Brain pericyte (primary cell): ENCODE measurements at places on chromosomes 3 and 15.

DNA sequence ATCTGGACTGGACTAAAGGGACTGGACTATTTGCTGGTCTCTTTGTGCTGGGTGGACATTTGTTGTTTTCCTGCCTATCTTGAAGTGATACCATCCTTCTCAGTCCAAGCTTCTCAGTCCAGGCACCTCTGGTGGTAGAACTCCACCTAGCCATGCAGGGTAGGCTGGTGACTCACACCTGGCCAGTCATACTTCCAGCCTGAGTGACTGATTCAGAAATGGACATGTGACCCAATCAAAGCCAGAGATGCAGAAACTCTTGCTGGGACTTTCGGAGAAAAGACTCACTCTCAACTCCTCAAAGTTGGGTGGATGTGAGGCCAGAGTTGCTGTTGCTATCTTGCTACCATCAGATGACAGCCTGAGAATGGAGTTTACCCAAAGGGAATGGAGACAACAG lies 5.6 kb upstream of the ASB14 start:
- DNase-seq, result no peak

DNA sequence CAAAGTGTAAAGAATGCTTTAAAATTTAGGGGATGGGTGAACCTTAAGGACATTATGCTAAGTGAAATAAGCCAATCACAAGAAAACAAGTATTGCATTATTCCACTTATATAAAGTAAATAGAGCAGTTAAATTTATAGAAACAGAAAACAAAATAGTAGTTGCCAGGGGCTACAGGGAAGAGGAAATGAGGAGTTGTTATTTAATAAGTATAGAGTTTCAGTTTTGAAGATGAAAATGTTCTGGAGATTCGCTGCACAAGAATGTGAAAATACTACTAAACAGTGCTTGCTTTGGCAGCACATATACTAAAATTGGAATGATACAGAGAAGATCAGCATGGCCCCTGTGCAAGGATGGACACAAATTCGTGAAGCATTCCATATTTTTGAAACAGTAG lies 32.0 kb downstream of the DNAH12 start:
- no peak for DNase-seq

GRCh38 chr3:161567577-161568361 lies 71.2 kb downstream of the OTOL1 start:
- no peak for DNase-seq

DNA sequence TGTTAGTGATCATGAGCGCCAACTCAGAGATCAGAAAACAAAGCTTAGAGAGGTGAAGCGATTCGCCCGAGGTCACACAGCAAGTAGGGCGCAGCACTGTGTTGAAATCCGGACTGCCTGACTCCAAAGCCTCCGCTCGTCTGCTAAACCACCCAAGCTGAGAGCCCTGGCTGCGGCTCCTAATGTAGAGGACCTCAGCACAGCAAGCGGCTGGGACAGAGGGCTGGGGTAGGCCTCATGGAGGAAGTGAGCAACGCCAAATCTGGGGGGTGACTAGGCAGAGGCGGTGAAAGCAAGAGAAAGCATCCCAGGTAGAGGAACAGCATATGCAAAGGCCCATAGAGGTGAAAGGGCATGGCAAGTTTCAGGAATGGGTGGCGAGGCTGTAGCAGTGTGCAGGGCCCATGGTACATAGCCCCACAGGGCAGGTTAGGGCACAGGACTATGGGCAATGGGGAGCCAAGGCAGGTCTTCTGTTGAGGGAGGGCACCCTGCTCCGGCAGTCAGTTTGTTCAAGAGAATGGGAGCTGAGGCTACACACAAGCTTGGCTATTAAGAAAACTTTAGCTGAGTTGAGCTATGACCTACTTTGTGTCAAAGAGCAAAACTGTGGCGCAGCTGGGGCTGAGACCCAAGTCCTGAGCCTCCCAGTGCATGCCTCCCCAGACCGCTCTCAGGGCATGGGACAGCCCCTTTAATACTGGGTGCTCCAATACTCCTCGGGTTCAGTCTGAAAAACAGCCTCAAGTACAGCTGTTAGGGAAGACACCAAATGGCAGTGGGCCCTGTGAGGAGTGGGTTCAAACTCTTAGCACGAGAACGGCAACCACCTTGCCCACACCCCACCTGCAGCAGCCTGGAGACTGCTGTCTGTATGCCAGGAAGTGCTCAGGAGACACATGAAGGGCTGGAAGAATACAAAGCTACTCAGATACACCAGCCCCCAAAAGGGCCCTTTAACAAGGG lies 988 bp upstream of the CFAP92 start:
- DNase-seq, result no peak

DNA sequence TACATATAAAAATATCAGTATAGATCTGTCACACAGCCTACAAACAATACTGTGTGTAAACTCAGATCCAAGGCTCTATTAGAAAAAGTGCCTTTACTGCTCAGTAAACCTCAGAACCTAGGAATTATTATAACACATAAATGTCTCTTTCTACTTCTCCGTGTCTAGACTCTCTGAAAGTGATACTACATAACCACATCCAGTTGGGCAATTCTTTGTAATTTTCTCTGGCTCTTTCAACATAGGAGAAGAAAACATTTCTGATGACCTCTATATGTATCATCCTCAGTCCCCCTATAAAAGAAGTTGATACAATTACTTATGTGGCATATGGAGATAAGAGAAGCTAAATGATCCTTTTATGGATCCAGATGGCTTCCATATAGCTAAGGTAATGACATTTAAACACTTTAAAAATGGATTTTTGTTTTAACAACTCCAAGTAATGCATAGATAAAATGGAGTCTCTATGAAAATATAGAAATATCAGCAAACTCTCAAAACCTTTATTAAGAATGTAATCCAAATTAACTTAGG lies 104.5 kb downstream of the LSAMP start:
- DNase-seq, result no peak

GRCh38 chr3:71511037-71511436 lies 72.5 kb downstream of the FOXP1 start:
- DNase-seq, result peak; percentile 75

DNA sequence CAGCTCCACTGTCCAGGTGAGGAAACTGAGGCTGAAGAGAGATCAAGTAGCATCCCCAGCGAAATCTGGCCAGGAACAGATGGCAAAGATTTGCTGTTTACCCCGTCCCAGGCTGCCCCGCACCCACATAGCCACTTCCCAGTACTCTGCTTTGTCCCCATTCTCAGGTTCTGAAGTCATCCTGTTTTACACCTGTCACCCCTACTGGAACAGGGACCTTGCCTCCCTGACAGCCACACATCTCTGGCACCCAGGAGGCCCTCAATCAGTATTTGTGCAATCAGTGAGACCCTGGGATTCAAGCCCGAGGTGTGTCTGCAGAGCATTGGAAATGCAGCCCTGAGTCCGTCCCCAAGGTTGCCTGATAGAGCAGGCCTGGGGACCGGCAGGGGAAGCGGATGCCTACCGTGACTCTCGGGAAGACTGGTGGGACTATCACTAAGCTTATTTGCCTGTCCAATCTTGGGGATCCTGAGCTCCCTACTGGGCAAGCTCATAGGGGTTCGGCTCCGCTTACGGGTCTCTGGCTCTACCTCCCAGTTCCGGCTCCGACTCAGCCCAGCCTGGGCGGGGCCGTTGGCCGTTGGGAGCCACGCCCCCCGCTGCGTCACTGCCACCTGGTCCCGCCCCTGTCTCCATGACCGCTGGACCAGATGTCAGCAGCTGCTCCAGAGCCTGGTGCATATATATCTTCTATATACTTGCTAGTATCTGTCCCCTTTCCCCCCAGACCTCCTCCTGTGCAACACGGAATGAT lies 17.5 kb upstream of the FANCD2 start:
- DNase-seq, result peak; percentile 21

- DNase-seq, result no peak
Measured at GRCh38 chr15:85477730-85478129, 97.3 kb downstream of the AKAP13 start.

DNA sequence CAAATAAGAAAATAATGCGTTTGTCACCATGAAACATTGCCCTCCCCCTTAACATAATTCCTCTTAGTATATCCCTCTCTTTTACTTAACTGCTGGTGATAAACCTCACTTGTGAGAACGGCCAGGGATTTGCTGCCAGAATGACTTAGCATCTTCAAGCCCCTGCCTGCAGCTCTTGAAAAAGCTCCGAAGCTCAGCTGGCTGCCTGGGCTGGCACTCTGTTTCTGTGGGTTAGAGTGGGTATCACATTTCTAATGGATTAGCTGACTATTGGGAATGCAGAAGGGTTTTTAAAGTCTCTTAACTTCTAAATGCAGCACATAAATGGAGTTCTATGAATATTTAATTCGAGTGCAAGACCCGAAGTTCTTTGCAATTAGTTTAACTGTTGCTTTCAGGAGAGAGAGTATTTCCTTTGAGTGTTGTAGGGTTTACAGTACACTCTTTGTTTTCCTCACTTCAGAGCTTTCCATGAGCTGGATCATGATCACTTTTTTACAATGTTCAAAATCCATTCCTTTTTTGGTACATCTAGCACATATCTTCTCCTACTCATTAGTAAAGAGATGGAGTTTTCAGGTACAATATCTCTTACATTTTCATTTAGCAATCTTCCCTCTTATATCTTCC lies 124.7 kb upstream of the RBMS3 start:
- no peak for DNase-seq

GRCh38 chr15:80890341-80891005 lies 99.1 kb downstream of the MESD start:
- DNase-seq, result no peak

DNA sequence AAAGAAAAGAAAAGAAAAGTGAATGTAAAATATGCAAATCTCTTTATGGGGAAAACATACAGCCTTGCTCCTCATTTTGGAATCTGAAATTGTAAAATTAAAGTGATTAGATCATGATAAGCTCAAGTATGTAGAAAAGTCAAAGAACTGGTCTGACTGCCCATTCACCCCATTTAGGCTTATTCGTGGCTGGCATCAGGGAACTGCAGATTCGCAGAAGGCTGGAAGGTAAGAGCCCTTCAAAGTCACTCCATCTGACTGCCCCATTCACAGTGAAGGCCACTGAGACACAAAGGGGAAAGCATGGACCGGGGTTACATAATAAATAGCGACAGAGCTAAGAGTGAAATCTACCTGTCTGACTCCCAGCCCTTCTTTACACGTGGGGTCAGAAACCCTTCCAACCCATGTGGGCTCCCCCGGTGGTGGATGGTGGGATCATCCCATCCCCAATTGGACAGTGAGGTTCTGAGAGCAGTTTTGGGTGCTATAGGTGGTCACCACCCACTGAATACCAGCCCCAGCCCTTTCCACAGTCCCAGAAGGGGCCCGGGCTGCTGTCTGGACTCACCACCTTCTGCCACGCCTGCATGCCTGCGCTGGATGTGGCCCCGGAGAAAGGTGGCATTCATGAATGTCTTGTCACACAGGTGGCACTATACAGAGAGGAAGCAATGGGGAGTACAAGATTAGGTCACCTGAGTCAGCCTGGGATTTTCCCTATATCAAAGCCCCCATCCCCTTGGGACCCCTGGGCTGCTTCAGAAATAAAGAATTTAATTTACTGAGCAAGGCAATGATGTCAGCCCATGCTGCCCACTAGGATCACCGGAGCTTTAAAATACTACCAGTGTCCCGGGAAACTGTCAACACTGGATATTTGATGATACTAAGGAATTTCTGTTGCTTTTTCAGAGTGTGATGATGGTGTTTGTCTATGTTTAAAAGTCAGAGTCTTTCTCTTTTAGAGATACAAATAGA lies 17.9 kb downstream of the DZIP1L start:
- DNase-seq, result no peak

- DNase-seq, result no peak
Measured at GRCh38 chr3:28118087-28118486, 123.3 kb upstream of the CMC1 start.

DNA sequence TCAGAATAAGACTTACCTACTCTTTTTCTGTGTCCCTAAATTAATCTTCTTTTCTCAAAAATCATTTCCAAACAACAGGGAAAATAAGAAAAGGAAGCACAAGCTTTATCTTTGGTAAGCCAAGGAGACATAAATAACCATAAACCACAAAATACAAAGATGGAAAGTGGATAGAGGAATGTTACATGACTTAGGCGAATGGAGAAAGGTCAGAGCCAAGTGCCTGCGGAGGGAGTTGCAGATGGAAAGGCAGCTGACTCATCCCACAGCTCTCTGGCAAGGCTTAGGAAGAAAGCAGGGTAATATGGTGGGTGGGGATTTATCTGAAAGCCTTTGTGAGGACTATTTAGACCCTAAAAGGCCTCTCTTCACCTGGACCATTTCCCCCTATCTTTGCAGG lies 72.8 kb downstream of the GALK2 start:
- DNase-seq, result no peak

- DNase-seq, result no peak
Measured at GRCh38 chr3:144770281-144770680, 798.7 kb downstream of the DIPK2A start.

- no peak for DNase-seq
Measured at GRCh38 chr15:93074599-93074998, 14.4 kb downstream of the RGMA start.

GRCh38 chr3:99895131-99895696 lies 77.6 kb downstream of the CMSS1 start:
- no peak for DNase-seq

- no peak for DNase-seq
Measured at GRCh38 chr3:100984308-100984707, 8.9 kb downstream of the ABI3BP start.

GRCh38 chr15:80871858-80872257 lies 92.7 kb downstream of the CEMIP start:
- no peak for DNase-seq

- no peak for DNase-seq
Measured at GRCh38 chr3:8709287-8709686, 24.3 kb upstream of the CAV3 start.

- no peak for DNase-seq
Measured at GRCh38 chr15:100780208-100780800, 99.3 kb upstream of the ALDH1A3 start.

GRCh38 chr3:46729038-46729437 lies 11.4 kb upstream of the PRSS50 start:
- no peak for DNase-seq

DNA sequence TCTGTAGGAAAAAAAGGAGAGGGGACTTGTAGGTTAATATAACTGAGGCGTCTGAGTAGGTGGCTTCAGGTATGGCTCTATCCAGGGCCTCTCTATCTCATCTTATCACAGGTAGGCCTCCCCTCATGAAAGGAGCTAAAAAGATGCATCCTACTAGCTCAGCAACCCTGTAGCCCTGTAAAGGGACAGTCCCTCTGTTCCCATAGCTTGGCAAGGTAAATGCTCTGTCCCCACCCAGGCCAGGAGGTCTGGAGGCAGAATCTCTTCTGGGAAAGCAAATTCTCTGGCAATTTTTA lies 135.2 kb downstream of the CHSY1 start:
- no peak for DNase-seq

GRCh38 chr3:128006061-128007032 lies 45.9 kb upstream of the SEC61A1 start:
- no peak for DNase-seq
